ENCODE measurements at places on chromosomes 2 and 18. TPM values are rescaled to one million over a fixed set of nuclear protein-coding genes. Genes with fewer than 3 reads are reported as not detected.

IGFBP5 gene
- 75.3 TPM for total RNA-seq

SKA1 gene
- total RNA-seq, result 13.5 TPM

NT5DC4 gene
- not detected for total RNA-seq

DNA sequence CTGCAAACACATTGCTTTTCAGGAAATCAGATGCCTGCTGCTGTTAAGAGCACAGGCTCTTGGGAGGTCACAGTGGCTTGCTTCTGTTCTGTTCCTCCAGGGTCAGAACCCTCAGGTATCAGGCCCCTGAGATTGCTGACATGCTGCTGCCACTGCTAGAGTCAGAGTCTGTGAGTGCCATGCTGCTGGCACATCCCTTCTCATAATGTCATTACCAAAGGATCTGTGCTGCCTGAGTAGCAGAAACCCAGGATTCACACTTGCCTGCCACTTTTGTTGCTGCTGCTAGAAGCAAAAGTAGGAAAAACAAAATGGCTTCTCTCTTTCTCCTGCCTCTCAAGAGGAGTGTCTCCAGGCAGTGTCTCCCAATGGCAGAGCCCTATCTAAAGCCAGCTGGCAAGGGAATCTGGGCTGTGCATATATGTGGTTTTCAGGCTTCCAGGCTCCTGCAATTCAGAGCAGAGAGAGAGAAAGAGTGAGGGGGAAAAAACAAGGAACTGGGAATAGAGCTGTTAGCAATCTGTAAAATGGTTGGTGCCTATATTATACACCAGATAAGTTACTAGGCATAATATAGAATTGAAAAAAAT, 180.3 kb downstream of the MYCN start:
- H3K4me3 ChIP-seq, result no peak overlapping the region
- no peaks in the 10 kb centered on the region for H3K36me3 ChIP-seq
- H3K27me3 ChIP-seq, result no peaks in the 10 kb centered on the region
- H3K27ac ChIP-seq, result no peak overlapping the region
- DNase-seq, result no peak
- H3K4me1 ChIP-seq, result peaks cover 8% of the 10 kb centered on the region

GRCh38 chr2:215528555-215528954, 92.7 kb upstream of the FN1 start:
- no peaks in the 10 kb centered on the region for H3K36me3 ChIP-seq
- no peaks in the 10 kb centered on the region for H3K27me3 ChIP-seq
- no peak for DNase-seq
- H3K4me3 ChIP-seq, result no peak overlapping the region

DNA sequence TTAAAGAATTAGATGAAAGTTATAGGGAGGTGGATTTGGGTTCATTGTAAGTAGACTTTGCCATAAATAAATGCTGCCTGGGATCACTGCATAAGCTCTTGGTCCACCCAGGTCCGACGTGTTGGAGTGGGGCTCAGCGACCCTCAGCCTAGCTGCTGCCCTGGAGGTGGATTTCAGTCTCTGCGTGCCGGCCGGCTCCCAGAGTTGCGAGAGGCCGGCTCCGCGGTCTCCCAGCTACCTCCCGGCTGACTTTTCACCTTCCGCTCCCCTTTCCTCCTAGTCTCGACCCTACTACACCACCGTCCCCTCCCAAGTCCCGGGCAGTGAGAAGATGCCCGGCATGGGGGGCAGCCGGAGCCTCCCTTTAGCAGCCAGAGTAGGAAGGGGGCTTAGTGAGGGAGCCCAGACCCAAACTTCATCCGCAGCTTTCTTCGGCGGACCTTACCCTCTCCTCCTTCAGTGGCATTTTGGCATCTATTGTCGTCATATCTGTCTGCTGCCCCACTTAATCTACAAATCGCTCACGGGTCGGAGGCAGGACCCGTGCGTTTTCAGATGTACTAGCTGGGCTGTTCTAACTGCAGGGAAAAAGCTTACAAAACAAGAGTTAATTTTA, 8.1 kb downstream of the EMX1 start:
- peak overlapping the region; percentile 53 for H3K27ac ChIP-seq
- H3K4me3 ChIP-seq, result no peak overlapping the region
- H3K4me1 ChIP-seq, result peaks cover 1% of the 10 kb centered on the region
- no peak for DNase-seq
- H3K36me3 ChIP-seq, result no peaks in the 10 kb centered on the region

DNA sequence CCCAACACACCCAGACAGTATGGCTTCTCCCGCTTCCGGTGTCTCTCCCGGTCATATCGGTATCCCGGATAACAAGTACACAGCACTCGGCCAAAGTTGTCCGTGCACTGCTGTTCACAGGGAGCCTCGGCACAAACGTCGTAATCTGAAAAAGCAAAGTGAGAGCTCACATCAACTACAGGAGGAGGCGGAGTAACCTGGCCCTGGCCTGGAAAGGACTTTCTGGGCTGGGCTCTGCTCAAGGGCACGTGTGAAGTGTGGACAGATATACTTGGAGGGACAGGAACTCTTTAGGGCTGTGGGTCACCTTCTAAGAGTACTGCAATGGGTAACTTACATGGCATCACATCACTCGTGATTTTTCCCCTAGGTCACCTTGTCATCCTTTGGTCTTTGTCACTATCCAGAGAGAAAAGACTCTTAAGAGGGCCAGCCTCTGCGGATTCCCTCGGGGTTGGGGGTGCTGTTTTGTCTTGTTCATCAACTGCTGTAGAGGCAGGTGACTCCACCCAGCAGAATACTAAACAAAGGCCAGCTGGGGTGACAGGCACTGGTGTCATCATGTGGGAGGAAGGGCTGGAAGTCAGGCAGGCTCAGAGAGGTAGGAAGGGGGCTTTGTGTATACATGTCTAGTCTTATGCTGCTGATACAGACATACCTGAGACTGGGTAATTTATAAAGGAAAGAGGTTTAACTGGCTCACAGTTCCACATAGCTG, 110.6 kb upstream of the LMAN1 start:
- no peak overlapping the region for H3K27ac ChIP-seq
- H3K4me1 ChIP-seq, result no peaks in the 10 kb centered on the region
- no peak for DNase-seq
- peaks cover 26% of the 10 kb centered on the region for H3K27me3 ChIP-seq
- H3K36me3 ChIP-seq, result no peaks in the 10 kb centered on the region
- no peak overlapping the region for H3K4me3 ChIP-seq

- H3K4me3 ChIP-seq, result no peak overlapping the region
- no peaks in the 10 kb centered on the region for H3K27me3 ChIP-seq
- peak overlapping the region; percentile 58 for H3K27ac ChIP-seq
- DNase-seq, result no peak
- H3K4me1 ChIP-seq, result no peaks in the 10 kb centered on the region
Observed at GRCh38 chr2:197045115-197045514, 118.6 kb upstream of the PGAP1 start.

Data from progenitor cell of endocrine pancreas (in vitro differentiated cells).